Endothelial cell (in vitro differentiated cells): ENCODE measurements at places on chromosomes 16 and 17. TPM values are rescaled to one million over a fixed set of nuclear protein-coding genes. Genes with fewer than 3 reads are reported as not detected.

CDH5 gene
- 1,308 TPM for total RNA-seq

ABCA9 gene
- total RNA-seq, result 0.23 TPM

LLGL1 gene
- total RNA-seq, result 57.2 TPM

GRAP gene
- 50.2 TPM for total RNA-seq

TLCD1 gene
- 2.4 TPM for total RNA-seq

ST6GALNAC2 gene
- total RNA-seq, result 2.2 TPM

KRT28 gene
- not detected for total RNA-seq

PRSS36 gene
- 0.74 TPM for total RNA-seq

ACD gene
- 27.1 TPM for total RNA-seq

CCL17 gene
- total RNA-seq, result not detected

ASPHD1 gene
- total RNA-seq, result 3.0 TPM

ZNF263 gene
- 43.7 TPM for total RNA-seq

TTLL6 gene
- 0.87 TPM for total RNA-seq

ABCC12 gene
- total RNA-seq, result 0.31 TPM

NFATC2IP gene
- 61.0 TPM for total RNA-seq

CCL4L2 gene
- total RNA-seq, result not detected

PRSS27 gene
- 0.90 TPM for total RNA-seq

MAP2K4 gene
- 36.5 TPM for total RNA-seq

HELZ gene
- total RNA-seq, result 57.0 TPM

NPIPA8 gene
- total RNA-seq, result 0.38 TPM

PYY gene
- total RNA-seq, result not detected

ATP1B2 gene
- 10.4 TPM for total RNA-seq

ZG16 gene
- not detected for total RNA-seq

NPIPA3 gene
- 2.4 TPM for total RNA-seq

PRKCB gene
- 28.7 TPM for total RNA-seq

GNPTG gene
- 47.9 TPM for total RNA-seq

USP43 gene
- total RNA-seq, result 0.90 TPM

KLHL10 gene
- not detected for total RNA-seq

SMIM22 gene
- not detected for total RNA-seq

TBC1D3I gene
- total RNA-seq, result 0.23 TPM

PRDM7 gene
- not detected for total RNA-seq

CCL1 gene
- total RNA-seq, result not detected

COQ9 gene
- total RNA-seq, result 23.1 TPM

SCARF1 gene
- total RNA-seq, result 289 TPM

TSPAN10 gene
- total RNA-seq, result 2.5 TPM

C1QTNF8 gene
- not detected for total RNA-seq

MOSMO gene
- 15.1 TPM for total RNA-seq

KRT33B gene
- total RNA-seq, result not detected

NECAB2 gene
- total RNA-seq, result 1.2 TPM

CLDN9 gene
- total RNA-seq, result not detected

NOS2 gene
- total RNA-seq, result 1.3 TPM

NQO1 gene
- 29.1 TPM for total RNA-seq

CORO1A gene
- total RNA-seq, result 24.9 TPM

GPR179 gene
- total RNA-seq, result 0.97 TPM

CACNB1 gene
- total RNA-seq, result 10.2 TPM
